Activated CD4-positive, CD25-positive, alpha-beta regulatory T cell treated with anti-CD3 and anti-CD28 coated beads, Interleukin-2, amount 50 U/mL, for 24 hours (primary cell): ENCODE measurements at places on chromosomes 1 and 21.

- no peak for ATAC-seq
These were observed 20.2 kb downstream of the TAL1 start for GRCh38 chr1:47211796-47212269.

DNA sequence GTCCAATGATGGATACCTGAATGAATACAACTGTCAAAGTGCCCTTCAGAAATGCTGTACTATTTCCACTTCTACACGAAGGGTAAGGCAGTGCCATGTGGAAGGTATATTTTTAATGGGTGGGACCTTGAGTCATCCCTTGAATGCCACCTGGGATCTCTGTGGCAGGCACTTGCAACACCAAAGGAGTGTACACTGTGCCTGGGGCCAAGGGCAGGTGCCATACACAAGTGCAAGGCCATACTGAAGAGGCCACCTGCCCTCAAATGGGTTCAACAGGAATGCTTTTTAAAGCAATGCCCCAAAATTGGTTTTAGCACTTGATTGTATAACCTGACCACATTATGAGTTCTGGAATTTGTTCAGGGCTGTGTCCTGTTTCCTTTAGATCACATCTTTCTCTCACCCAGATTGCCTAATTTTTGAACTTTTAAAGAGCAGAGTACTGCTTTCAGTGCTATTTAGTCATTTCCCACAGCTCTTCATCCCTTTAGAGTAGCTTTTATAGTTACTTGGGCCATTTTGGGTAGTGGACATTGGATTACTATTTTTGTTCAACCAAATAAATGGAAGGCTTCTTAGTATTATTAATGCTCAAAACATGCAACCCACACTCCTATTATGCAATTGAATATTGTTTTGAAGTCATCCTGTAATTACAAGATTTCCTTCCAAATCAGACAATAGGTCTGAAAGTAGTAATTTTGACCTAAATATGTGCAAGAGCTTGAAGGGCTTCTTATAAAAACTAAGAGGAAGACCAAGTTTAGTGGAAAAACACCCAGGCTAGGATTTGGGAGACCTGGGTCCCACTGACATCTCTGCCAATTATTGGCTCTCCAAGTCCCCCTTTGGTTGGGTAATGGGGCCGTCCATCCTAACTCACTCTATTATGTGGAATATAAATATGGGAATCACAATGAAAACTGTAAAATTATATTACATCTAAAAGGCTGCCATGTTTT, 57.2 kb downstream of the LEPR start:
- no peak for ATAC-seq

- ATAC-seq: no peak
These were observed 2.1 kb downstream of the GJA8 start for GRCh38 chr1:147904726-147905125.

DNA sequence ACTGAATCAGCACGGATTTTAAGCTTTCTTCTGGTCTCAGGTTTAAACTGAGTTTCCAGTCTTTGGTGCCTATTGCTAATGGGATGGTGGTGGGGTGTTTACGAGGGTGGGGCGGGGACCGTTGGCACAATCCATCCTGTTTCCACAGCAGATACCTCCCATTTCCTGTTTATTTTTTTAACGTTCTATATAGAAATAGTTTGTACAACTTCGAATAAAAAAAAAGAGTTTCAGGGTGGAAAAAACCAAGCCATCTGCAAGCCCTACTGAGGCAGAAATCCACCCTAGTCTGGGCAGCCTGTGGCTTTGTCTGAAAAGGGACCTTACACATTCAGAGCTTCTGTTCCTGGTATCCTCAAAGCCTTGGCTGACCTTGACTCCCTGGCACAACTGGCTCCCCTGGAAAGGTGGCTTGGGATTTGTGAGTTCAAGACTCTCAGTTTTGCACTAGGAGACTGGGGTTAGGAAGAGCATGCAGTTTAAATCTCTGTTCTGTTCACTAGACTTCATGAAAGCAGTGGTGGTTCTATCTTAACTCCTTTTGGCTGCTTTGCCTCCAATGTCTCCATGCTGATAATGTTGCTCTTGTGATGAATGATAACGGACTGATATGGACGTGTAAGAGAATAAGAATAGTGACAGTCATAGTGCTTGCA, 46.7 kb downstream of the VANGL2 start:
- no peak for ATAC-seq

DNA sequence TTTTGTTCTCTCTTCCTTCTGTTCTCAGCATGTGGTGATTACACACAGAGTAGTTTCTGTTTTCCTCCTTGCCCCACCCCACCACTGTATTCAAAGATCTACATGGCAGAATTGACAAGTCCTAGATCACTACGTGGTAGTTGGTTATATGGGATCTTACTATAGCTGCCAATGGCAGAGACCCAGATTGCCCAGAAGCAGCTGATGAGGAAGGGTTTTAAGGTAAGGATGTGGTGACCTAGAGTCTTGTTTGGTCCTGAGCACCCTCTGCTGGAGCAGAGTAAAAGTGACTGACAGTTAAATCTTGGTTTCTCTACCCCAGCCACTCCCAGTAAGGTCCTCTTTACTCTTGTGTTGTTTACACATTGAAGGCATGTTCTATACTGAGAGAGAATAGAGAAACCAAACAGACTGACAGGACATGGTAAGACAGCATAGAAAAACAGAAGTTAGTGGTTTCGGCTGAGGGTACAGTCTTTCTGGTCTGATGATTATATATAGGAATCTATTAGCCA, 22.8 kb upstream of the STRIP1 start:
- peak; percentile 89 for ATAC-seq

DNA sequence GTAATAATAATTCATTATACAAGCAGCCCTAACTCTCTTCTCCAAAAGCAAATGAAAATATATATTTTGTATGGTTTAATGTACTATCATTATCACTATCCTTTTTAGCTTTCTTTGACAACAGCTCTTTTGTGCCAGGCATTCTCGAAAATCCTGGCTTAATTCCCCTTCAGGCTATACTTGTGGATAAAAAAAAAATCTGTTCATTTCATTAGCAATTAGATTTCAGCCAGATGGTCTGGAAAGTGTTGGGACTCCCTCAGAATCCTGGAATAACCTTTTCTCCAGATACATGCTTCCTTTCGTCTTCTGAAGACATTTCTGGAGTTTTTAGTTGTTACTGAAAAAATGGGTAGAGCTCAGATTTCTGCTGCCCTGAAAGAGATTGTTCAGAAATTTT, 83.4 kb upstream of the PLPPR4 start:
- no peak for ATAC-seq

GRCh38 chr1:59368008-59368670, 71.2 kb downstream of the FGGY start:
- no peak for ATAC-seq

- no peak for ATAC-seq
These were observed 139.0 kb upstream of the TMEM51 start for GRCh38 chr1:15014516-15014915.

DNA sequence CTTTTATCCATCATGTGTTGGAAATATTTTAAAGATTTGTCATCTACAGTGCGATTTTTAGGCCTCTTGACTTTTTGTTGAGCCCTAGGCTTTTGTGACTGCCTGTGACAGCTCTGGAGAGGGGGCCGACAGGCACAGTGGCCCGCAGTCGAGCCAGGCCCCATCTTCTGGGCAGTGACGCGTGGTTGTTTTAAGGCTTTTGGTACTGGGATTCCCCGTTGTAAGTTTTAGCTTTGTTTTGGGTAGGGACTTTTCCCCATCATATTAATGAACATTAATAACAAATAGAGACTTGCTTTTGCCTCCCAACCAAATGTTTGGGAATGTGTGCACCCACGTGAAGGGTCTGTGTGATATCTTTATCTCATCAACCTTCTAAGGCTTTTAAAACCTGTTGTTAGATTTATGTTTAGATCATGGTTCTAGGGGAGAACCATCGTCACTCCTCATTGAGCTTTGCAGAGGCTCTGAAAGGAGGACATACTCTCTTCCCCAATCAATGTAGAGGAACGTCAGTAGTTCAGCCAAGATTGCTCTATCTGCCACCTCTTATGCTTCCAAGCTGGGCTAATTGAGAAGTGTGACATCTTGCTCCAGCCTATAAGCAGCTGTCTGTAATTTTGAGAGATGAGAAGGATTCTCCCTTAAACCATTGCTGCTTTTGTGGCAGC, 34.6 kb downstream of the MAPKAPK2 start:
- ATAC-seq: no peak

DNA sequence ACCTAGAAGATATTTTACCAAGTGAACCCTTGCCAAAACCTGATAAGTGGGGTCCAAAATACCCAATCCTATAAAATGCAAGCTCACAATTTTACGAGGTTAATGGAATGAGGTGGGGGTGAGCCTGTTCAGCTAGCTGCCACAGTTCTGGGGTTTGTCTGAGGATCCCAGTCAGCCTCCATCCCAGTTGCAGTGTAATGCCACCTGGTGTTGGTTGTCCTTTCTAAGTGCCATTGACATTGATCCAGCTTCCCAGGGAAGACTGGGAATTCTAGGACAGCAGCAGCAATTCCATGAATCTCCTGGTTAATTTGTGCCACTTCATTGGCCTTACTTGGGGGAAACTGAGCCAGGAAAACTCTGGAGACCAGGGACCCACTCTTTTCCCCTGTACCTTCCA, 298.3 kb downstream of the RWDD3 start:
- ATAC-seq: no peak

GRCh38 chr1:10980094-10980577, 32.3 kb upstream of the TARDBP start:
- no peak for ATAC-seq

- no peak for ATAC-seq
These were observed 45.6 kb upstream of the RAB4A start for GRCh38 chr1:229225331-229225782.

DNA sequence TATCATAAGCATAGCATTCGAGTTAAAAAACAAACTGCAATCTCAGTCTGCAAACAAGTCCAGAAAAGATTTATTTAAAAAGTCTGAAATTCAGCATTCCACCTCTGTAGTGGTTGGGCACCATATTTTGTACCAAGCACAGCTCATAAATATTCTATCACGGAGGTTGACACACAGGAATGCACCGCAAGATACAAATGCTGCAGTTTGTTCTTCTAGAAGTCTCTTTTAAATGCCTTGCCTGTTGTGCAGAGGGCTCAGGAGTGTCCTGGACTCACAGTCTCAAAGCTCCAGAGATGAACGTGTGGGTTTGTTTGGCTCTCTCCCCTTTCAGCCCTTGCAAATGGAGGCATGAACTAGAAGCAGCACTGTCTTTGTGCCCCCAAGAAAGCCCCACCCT, 212.4 kb upstream of the USP24 start:
- no peak for ATAC-seq

- no peak for ATAC-seq
These were observed 25.1 kb downstream of the C1orf116 start for GRCh38 chr1:207007352-207008033.

DNA sequence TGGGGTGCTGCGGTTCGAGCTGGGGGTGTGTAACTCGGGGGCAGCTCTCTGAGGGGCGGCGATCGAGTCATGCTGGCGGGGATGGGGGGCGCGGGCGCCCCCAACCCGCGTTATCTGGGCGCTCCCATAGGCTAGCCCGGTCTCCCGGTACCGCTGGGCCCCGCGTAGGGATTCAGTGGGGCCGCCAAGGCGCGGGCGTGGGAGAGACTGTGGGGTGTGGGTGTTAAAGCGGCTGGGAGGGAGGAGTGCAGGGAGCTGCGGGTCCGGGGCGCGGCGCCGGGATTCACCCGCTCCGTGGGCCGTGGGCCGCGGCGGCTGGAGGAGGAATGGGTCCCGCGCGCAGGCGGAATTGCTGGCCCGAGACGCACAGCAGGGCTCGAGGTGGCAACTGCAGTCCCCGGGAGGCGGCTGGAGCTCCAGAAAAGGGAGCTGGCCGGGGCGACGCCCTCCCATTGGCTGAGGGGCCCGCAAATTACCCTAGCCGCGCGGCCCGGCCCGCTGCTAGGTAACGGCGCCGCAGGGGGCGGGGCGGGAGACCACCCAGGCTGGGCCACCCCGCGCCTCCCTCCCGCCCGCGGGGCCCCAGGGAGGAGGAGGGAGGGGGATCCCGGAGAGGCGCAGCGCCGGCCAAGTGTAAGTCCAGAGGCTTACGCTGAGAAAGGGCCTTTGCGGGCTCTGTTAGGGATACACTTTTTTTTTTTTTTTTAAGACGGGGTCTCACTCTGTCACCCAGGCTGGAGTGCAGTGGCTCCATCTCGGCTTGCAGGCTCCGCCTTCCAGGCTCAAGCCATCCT, at the start of gene PTCH2:
Gene PTCH2, minus strand, starts transcription at position 392 of the 794 bp plus-strand sequence. Its CDS starts 321 bp downstream, at position 71.
- peak; percentile 49 for ATAC-seq

DNA sequence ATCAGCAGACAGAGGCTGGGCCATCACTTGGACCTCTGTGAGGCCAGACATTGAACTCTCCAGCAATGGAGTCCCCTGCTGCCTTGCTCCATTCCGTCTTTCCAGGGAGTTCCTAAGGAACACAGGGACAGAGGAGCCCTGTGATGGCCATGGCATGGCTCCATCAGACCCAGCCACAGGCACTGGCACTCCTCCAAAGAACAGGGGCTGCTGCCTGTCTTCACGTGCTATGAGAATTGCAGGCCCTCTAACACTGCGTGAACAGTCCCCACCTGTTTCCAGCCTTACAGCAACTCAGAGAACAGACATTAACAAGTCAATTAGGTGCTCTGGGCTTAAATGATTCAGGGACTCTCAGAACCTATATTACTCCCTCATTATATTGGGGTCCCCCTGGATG, 140.8 kb downstream of the ASTN1 start:
- ATAC-seq: no peak
